ENCODE measurements at places on chromosomes 1 and 21.

DNA sequence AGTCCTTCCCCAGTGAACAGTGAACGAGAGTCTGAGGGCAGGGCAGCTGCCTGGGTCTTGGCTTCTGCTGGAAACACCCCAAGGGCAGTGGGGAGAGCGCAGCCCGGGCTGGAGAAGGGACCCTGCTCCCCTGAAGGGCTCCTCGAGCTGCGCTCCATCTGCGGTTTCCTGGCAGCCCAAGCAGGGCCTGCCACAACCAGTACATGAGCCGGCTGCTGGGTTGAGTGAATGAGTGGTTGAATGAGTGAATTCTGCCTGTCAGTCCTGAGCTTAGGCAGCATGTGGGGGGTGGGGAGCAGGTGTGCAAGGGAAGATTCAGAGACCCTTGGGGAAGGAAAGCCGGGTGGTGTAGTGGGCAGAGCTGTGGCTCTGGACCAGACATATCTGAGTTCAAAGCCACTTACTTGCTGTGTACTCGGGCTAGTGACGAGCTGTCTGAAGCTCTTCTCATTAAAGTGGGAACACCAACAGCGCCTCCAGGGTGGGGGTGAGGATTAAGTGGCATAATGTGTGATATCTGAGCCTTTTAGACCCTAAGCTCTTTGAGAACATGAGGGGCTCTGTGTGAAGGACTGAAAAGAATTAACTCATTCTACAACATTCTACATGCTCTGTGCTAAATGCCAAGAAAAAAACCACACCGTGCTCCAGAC is 3.7 kb downstream of the OPRD1 start:
- DNase-seq = no peak

DNA sequence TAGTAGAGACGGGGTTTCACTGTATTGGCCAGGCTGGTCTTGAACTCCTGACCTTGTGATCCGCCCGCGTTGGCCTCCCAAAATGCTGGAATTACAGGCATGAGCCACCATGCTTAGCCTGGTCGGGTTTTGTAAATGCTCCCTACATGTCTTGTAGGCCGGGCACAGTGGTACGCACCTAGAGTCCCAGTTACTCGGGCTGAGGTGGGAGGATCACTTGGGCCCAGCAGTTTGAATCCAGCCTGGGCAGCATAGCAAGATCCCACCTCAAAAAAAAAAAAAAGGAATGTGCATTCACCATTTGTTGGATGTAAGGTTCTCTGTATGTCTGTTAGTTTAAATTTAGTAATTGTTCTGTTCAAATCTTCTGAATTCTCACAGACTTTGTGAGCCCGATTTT is 95.8 kb downstream of the ST3GAL3 start:
- no peak for DNase-seq

DNA sequence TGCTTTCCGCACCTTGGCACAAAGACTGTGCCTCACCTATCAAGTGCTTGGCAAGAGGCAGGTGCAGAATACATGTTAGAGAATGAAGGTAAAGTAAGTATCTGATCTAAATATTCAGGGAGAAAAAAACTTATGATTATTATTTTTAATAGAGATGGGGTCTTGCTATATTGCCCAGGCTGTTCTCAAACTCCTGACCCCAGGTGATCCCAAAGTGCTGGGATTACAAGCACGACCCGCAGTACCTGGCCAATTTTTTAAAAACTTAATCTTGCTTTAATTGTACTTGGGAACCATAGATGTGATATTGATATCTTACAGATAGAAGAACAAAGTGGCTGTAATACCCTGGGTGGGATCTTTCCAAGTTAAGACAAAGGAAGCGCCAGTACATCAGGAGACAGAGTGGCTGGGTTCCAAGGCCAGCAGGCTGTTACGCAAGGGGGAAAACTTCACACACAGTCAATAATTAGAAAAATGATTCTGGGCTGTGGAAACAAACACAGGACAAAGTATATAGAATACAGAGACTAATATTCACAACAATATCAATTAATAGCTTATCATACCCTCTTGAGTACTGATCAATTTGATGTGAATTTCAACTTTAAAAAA is 58.6 kb upstream of the ATP1A1 start:
- DNase-seq = no peak

DNA sequence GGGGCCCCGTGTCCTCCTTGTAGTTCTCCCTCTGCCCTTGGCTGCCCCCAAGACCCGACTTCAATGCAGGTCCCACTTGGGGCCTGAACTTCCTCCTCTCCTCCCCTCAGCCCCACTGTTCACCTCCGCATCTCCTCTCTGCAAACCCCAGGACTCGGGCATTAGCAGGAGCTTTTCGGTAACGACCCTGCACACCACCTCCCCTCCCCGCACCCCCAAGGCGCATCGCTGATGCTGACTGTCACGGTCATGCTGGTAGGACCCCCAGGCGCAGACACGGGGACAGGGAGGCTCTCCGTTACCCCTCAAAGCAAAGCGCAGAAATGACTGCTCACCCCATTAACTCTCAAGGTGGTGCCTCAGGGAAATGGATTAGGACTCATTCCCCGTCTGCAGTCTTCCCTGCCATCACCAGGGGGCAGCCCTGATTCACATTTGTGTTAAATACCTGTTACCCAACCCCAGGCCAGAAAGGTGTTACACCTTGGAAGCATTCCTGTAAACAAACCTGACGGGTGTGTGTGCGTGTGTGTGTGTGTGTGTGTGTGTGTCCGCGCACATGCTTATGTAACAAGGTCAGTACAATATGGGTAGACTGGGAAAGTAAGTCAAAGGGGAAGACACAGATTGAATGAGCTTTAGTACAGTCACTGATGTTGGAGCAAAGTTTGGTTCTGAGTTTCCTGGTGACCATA is 6.4 kb upstream of the GUCA2B start:
- peak; percentile 63 for DNase-seq

DNA sequence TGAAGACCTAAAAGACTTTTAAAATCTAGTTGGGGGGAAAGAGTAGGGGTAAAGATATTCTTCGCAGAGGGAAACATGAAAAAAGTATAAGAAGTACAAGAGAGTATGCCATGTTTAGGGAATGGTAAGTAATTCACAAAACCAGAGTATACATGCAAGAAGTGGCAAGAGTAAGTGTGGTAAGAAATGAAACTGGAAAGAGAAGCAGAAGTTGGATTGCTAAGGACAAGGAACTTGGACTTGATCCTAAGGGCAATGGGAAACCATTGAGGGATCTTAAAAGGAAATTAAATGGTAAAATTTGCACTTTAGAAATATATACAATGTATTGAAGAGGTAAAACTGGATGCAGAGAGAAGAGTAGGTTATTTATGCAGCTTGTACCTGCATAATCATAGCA is 9.2 kb upstream of the ZNF644 start:
- DNase-seq = no peak

Measured in NCI-H1694 (cell line).